ENCODE measurements at places on chromosomes 2 and 18. TPM values are rescaled to one million over a fixed set of nuclear protein-coding genes. Genes with fewer than 3 reads are reported as not detected.

CNRIP1 gene
- total RNA-seq, result 14.1 TPM

FBLN7 gene
- total RNA-seq, result 4.0 TPM

DCDC2C gene
- not detected for total RNA-seq

HOXD1 gene
- not detected for total RNA-seq

CETN1 gene
- not detected for total RNA-seq

XDH gene
- total RNA-seq, result 0.12 TPM

CDH20 gene
- total RNA-seq, result not detected

ANKRD53 gene
- total RNA-seq, result 0.15 TPM

CTAGE1 gene
- total RNA-seq, result not detected

TPO gene
- not detected for total RNA-seq

ITPRIPL1 gene
- 0.75 TPM for total RNA-seq

PTH2R gene
- not detected for total RNA-seq

MYCN gene
- not detected for total RNA-seq

FER1L5 gene
- total RNA-seq, result 0.30 TPM
